ENCODE measurements at places on chromosomes 2 and 18.
A peak's percentile ranks its signal among the peaks of the same experiment; 100 is the strongest.

DNA sequence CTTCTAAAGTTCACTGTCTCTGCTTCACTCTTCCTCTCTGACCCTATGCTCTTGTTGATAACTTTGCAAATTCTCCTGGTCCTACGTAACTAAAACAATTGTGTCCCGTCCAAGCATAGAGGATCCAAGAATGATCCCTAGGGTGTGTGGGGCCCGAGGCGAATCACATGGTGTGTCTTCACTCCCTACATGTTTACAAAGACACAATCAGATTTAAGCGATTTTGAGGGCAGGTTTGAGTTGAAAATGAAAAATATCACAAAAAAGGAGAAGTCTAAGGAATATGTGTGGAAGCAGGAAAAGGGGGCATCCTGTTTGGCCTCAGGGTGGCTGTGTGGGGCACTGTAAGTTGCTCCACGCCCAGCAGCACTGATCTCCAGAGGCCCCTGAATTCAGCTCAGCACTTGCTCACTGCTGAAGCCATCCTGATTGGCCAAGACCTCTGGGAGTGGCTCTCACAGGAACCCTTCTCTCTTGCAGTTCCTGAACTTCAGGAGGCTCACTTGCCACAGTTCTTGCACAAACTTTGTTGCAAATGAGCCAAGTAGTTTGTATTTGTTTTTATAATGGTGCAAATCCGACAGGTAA, 363.6 kb downstream of the ZNF521 start:
- DNase-seq: no peak

- DNase-seq: peak; percentile 44
Observed at GRCh38 chr18:44637210-44638033, 43.3 kb upstream of the SETBP1 start.

GRCh38 chr2:160111951-160112798, 49.8 kb upstream of the PLA2R1 start:
- no peak for DNase-seq

DNA sequence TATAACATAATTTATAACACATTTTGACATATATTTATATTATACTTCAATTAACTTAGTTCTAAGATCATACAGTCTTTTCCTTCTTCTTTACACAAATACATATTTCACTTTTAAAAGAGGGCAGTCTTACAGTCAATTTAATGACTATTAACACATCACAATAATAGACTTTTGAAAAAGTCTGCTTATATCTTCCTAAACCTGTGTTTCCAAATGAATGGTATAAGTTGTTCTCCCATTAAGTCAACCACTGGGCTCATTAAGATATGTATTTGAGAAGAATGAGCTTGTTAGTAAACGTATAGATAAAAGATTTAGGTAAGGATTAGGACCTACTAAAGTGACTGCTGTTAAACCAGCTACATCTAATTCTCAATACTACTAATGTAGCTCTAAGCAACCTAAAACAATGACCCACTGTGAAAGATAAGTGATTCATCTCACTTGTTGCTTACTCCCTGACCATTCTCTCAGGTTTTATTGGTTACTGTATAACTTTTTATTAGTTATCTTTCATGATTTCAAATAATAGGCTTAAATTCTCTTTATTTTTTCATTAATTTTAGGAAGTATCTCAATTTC, 27.0 kb downstream of the SLC40A1 start:
- DNase-seq: no peak

- DNase-seq: no peak
Observed at GRCh38 chr2:184599872-184600222, 1.5 kb downstream of the ZNF804A start.

DNA sequence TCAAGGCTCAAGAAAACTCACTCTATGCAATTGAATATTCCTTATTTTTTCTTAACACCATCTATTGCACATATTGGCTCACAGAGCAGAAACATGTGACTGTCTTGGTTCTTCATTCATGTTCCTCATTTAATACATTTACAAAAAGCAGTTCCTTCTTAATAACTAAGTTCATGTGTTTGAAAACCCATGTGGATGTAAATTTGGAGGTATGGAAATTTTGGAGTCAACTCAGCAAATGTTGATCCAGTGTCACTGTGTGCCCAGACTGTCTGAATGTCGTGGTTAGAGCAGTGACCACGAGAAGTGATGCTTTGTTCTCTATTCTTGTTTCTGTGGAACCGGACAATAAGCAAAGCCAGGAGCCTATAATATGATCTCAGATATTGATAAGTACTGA, 299.1 kb downstream of the SETBP1 start:
- no peak for DNase-seq

GRCh38 chr2:8886876-8887275, 49.5 kb upstream of the KIDINS220 start:
- DNase-seq: no peak

DNA sequence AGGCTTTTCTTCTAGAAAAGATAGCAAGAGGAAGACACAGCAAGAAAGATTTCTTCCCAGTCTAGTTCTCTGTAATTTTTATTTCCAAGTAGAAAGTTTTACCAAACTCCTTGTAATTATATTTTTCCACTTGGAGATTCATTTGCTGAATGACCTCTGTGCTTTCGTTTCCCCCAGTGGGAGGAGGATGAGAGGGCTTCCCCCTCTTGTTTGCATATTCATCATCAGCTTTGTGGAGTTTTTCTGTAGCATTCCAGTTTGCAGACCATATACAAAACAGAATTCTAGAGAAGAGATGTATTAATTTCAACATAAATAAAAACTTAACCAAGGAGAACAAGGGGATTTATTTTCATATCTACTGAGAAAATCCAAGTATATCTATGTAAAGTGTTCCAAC, 51.3 kb downstream of the RMDN2 start:
- no peak for DNase-seq

DNA sequence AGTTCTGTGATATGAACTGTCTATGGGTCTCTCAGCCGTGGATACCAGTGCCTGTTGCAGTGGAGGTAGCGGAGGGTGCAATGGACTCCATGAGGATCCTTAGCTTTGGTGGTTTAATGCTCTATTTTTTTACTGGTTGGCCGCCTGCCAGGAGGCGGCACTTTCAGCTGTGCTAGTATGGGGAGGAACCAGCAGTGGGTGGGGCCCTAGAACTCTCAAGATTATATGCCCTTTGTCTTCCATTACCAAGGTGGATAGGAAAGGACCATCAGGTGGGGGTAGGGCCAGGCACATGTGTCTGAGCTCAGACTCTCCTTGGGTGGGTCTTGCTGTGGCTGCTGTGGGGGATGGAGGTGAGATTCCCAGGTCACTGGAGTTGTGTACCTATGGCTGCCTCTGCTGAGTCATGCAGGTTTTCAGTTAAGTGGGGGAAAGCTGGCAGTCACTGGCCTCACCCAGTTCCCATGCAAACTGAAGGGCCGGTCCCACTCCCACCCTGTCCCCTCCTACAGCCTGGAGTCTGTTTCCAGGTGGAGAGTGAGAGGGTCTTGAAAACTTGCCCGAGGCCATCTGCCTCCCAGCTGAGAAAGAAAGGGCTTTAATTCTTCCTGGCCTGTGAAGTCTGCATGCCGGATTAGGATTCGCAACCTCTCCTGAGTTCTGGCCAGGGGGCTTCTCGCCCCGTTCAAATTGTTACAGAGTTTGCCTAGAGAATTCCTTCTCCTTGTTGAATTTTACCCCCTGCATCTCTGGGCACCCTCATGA, 14.5 kb downstream of the KCNS3 start:
- no peak for DNase-seq

DNA sequence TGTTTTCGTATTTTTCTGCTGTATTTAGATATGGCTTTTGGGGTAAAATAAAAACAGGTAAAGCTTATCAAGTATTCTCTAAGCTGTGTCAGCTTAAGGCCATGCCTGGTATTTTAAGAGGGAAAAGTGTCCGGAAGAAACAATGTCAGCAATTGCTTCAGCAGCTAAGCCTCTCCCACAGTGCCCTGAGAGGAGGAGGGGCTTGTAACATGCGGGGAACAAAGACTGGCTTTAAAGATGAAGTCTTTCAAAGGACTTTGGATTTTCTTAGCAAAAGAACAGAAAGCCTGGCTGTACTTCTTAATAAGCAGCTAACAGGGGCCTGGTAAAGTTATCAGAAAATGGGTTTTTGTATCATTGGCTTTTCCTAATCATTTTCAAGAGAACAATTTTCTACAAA, 102.8 kb downstream of the PXDN start:
- DNase-seq: peak; percentile 23

DNA sequence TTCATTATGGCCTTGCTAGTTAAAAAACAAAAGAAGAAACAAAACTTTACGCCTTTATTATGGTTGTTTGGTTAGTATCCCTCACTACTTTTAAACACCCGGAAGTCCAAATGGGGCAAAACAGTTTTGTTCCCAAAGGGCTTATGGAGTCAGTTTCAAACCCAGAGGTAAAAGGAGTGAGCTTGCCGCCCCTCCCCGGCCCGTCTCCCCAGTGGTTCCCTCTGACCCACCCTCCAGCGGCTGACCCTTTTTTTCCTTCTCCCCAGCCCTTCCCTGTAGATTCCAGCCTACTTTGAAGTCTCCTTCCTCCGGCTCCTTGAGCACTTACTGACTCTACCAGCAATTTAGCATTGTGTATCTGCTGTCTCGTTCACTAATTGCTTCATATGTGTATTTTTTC, 209.2 kb downstream of the ICOS start:
- no peak for DNase-seq

DNA sequence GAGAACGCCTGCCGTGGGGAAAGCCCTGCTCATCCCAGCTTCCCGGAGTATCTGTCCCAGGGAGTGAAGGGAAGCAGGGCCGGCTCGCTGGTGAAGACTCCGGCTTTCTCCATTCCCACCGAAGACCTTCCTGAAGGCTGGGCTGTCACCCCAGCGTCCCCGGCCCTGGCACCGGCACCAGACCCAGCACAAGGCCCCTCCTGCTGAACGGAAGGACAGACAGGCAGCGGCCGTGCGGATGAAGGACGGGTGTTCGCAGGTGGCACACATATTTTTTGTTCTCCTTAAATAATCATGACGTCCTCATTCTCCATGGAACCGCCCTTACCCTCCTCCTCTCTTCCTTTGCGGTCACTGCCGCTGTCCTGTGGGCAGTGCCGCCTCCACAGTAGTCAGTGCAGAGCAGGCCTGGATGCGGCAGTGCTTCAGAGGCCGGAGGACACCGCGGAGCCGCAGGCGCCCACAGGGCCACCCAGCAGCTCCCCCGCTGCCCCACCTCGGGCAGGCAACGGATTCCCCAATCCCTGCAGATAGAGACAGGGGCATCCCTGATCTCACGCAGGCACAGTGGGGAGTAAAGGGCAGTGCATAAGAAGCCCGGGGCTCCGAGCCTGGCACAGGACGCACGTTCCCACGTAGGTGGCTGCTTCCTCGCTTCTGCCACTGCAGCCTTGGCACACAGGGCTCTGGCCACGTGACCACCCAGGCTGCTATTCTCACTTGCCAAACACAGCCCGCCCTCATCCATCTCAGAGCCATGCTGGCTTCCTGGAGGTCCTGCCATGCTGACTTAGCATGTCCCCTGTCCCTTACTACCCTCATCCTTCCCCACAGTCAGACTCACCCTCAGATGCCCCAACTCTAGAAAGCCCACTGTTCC, 229.7 kb downstream of the EIPR1 start:
- no peak for DNase-seq
